Astrocyte (in vitro differentiated cells and primary cell): ENCODE measurements at places on chromosomes 2 and 18.

- DNase-seq, result no peak
These were observed 33.0 kb upstream of the ARL5A start for GRCh38 chr2:151861174-151861573.

- DNase-seq, result no peak
These were observed 2750.9 kb downstream of the RPIA start for GRCh38 chr2:91442246-91442905.

GRCh38 chr2:100813527-100813926 lies 6.4 kb upstream of the NPAS2 start:
- DNase-seq, result peak; percentile 53

DNA sequence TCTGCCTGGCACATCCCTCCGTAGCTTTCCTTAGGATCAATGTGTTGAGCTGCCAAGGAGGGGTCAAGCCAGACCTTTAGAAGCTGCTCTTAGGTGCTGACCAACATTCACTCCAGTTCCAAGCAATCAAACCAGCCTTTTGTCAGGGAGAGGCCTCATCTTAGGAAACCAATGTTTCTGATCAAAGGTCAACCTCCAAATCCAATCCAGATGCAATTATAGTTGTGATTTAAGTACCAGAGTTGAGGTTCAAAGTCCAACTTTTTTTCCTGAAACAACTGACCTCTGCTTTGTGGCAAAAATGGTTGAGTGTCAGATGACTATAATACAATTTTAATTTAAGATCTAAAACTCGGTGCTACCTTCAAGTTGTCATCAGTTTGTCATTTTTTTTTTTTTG lies 303.4 kb downstream of the ALK start:
- no peak for DNase-seq

DNA sequence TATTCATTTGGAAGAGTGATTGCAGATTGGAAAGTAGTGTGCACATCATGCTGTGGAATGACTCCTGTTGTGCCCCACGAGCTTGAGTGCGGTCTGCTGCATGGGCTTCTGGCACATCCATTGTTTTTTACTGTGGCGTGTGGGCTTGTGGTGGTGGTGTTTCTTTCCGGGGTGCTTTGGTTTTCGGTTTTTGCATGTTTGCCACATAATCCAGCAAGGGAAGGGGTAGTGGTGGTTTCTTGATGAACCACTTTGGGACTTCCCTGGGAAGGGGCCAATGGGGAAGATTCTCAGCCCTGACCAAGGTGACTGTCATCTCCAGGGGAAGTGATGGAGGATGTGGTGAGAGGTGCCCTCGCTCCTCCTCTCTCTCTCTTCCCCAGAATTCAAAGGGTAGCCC lies 57.0 kb downstream of the COA5 start:
- no peak for DNase-seq

DNA sequence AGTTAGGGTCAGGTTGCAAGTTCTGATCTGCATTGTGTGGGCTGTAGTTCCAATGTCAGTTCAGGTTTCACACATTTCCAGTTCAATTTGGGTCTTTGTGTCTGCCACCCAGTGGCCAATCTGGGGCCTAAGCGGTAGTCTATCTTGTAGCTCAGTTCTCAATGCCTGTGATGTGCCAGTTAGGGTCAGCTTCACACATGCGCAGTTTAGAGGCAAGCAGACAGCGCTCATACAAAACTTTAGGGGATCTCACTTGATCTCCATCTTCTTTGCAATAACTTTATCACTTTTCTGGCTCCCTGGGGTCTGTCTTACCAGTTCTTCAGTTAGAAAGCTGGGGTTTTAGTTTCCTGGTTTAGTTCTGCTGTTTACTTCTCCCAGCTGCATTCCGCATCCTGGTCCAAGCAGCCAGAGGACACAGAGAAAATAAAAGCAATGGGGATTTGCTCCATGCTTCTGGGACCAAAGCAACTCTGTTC lies 11.0 kb upstream of the ZNF24 start:
- peak; percentile 73 for DNase-seq

DNA sequence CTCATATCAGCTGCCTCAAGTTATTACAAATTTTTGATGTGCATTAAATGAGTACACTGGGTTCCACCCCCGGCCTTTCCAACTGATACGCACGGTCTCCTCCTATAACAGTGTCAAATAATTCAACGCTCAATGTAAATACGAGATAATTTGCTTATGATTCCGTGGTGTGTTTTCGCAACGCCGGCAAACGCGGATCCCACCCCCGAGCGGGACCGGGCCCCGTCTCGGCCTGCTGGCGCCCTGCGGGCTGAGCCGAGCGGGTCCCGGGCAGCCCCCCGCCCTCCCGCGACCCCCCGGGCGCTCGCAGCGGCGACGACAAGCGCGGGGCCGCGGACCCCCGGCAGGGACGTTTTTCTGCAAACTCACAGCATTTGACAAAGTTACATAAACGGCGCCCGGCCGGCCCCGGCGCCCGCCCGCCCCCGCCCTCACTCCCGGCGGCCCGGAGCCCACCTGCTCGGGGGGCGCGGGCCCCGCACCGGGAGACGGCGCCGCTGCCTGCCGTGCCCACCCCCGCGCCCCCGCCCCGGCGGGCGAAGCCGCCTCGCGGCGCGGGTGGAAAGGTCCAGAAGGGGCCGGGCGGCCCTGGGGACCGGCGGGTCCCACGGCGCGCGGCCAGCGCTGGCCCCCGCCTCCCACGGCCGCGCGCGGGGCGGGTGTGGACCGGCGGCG lies 762 bp downstream of the HDAC4 start:
- no peak for DNase-seq

DNA sequence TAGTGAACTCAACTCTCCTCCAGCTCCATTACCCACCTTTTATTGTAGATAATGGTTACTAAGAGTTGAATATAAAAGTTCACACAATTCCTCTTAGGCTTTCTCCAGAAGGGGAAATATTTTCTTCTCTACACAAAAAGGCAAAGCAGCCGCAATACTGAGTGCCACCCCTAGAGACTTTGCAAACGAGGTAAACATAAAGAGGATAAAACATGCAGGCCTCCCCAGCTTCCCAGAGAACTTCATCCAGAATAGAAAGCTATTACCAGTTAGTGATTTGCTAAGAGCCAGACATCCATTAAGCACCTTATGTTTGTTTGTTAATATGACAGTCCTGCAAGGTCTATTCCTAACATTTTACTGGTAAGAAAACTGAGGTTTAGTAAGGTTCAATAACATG lies 17.4 kb downstream of the ZNF521 start:
- DNase-seq, result no peak

DNA sequence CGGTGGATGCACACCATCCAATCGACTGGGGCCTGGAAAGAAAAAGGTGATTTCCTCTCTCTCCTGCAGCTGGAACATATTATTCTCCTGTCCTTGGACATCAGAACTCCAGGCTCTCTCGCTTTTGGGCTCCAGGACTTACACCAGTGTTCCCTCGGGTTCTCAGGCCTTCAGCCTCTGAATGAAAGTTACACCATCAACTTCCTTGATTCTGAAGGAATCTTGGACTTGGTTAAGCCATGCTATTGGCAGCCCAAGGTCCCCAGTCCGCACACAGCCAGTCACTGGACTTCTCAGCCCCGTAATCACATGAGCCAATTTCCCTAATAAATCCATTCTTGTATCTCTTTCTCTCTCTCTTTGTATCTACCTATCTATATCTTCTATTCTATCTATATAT lies 418.9 kb downstream of the IRS1 start:
- DNase-seq, result no peak

GRCh38 chr2:160917850-160918249 lies 242.4 kb upstream of the TANK start:
- peak; percentile 48 for DNase-seq

GRCh38 chr2:64562148-64562784 lies 38.1 kb downstream of the AFTPH start:
- DNase-seq, result no peak

DNA sequence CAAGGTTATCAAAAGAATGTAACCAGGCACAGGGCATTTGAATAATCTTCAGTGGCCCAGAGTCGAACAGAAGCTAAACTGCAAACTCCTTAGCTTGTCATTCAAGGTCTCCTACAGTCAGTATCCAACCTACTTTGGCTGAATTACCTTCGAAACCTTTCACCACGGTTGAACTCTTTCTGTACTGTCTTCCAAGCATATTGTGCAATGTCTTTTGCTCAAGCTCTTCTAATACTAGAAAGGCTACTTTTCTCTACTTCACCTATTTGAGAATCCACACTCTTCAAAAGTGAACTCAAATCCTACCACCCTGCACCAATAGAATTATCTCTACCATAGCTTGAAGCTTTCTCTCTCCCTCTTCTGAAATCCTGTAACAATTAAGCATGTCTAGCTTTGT lies 142.9 kb downstream of the NR4A2 start:
- no peak for DNase-seq

DNA sequence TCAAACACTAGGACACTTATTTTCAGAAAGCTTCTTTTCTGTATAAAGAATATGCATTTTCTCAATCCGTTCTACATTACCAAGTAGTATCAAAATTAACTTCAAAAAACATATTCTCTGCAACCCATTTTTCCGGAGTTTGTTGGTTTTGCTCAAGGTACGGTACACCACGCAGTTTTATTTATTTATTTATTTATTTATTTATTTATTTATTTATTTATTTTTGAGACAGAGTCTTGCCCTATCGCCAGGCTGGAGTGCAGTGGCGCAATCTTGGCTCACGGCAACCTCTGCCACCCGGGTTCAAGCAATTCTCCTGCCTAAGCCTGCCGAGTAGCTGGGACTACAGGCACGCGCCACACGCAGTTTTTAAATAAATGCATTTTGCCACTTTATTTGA lies 900.3 kb downstream of the CBLN2 start:
- DNase-seq, result no peak

- no peak for DNase-seq
These were observed 32.3 kb downstream of the FEZ2 start for GRCh38 chr2:36565712-36566111.

DNA sequence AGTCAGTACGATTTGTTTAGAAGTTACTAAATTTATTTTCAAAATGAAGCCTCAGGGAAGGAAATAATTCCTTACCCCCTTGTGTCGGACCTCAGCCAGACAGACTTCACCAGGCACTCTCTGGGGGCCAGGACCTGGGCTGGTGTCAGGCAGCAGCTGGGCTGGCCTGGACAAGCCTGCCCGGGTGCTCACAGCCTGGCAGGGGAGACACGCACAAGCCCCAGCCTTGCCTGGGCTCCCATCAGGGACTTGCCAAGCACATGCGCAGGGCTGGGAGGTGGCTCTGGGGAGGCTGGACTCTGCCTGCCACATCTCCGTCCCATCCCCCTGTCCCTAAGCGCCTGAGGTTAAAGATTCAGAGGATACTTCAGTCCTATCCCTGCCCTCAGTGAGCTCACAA lies 56.8 kb upstream of the HS6ST1 start:
- no peak for DNase-seq

DNA sequence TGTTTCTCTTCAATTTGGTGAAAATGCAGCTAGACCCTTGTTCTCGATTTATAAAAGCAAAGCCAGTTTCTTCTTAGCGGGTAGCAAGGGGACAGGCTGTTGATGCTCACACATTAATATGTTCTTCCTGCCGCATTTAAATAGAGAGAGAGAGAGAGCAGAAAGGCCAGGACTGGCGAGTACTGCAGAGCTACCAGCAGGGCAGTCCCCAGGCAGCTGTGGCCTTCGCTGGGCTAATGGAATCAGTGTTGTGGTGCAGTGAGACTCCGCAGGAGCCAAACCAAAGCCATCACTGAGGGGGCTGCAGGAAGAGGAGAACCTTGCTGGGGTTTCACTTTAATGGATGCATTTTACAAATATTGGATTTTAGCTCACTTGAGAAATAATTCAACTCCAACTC lies 223.6 kb downstream of the ACTR3 start:
- no peak for DNase-seq

- DNase-seq, result no peak
These were observed 452.8 kb downstream of the CBLN2 start for GRCh38 chr18:72091369-72091768.

- no peak for DNase-seq
These were observed 2016.1 kb upstream of the PIK3C3 start for GRCh38 chr18:39938676-39939608.

GRCh38 chr18:70688286-70688685 lies 399.4 kb downstream of the SOCS6 start:
- DNase-seq, result no peak

GRCh38 chr2:239129147-239129920 lies 271.5 kb downstream of the HDAC4 start:
- DNase-seq, result no peak

GRCh38 chr18:55370936-55371335 lies 217.1 kb downstream of the TCF4 start:
- peak; percentile 34 for DNase-seq

DNA sequence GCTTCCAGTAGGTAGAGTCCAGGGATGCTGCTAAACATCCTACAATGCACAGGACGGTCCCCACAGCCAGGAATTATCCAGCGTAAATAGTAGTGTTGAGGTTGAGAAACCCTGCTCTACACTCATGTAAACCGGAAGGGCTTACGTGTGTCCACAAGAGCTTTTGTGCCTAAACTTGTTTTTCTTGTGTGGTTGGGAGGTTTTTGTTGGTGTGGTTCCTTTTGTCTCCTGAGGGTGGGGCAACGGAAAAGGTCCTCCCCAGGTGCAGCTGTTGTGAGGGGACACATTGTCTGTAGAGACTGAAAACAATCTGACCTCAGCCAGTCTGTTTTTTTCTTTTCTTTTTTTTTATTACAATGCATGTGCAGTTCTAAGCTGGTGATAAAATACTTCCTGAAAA lies 72.7 kb upstream of the MGAT5 start:
- no peak for DNase-seq

GRCh38 chr2:230694241-230694640 lies 18.4 kb upstream of the CAB39 start:
- no peak for DNase-seq

DNA sequence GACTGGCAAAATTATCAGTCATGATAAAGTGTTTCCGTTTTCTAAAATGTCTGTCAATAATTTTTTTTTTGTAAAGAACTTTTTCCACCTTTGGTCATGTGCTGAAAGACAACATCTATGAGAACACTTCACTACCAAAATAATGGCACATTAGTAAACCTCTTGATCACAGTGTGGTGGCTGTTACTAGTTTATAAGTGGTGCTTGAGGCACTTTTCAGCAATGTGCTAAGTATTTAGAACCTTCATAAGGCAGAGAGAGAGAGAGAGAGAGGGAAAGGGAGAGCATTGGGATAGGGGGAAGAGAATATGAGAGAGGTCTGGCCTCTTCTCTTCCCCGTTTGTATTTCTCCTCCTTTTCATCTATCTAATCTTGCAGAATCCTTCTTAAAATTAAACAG lies 1.1 kb upstream of the NYAP2 start:
- no peak for DNase-seq

GRCh38 chr18:44901283-44901682 lies 220.6 kb downstream of the SETBP1 start:
- DNase-seq, result no peak

- DNase-seq, result no peak
These were observed 124.2 kb upstream of the HS6ST1 start for GRCh38 chr2:128442891-128443302.

DNA sequence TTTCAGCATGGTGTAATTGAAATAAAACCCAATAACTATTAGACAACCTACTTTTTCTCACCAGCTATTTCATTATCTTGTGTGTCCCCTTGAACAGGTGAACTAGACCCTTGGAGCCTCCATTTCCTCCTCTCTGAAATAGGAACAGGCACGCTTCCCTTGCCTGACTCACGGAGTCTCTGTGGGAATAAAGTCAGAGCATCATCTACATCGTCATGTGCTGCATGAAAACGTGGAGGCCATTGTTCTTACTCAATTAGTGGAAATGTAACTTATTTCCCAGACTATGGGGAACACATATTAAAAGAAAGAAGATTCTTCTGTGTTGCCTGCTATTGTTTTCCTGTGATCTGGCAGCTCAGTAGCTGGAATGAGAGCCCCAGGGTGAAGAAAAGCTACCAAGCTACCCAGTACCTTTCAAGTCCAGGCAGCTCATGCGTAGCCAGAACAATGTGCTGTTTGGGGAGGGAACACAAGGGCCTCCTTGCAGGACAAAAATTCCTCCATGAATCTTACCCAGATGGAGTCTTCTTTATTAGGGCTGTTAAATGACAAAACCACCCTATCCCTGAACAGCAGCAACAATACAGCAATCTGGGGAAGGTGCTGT lies 59.8 kb downstream of the SOX11 start:
- no peak for DNase-seq
